ENCODE measurements at places on chromosomes 3 and 15. TPM values are rescaled to one million over a fixed set of nuclear protein-coding genes. Genes with fewer than 3 reads are reported as not detected.

- DNase-seq = peak; percentile 9
Measured at GRCh38 chr3:10273702-10274305, 18.9 kb downstream of the GHRL start.

- no peak for DNase-seq
Measured at GRCh38 chr3:196660381-196661166, 21.1 kb downstream of the NRROS start.

DNA sequence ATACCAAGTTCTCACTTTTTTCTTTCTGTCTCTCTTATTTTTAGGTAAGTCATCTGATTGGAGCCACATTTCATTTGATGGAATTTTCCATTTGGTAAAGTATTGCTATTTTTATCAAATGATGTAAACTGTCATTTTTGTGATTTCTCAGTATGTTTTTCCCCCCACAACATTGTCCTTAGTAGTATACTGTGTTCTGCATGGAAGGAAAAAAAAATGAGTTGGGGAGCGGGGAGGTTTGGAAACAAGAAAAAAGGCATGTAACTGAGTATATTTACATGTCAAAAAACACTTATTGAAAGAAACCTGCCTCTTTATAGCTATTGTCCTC lies 104.2 kb downstream of the FILIP1L start:
- DNase-seq = no peak

Gene LDHAL6B
- total RNA-seq = not detected

DNA sequence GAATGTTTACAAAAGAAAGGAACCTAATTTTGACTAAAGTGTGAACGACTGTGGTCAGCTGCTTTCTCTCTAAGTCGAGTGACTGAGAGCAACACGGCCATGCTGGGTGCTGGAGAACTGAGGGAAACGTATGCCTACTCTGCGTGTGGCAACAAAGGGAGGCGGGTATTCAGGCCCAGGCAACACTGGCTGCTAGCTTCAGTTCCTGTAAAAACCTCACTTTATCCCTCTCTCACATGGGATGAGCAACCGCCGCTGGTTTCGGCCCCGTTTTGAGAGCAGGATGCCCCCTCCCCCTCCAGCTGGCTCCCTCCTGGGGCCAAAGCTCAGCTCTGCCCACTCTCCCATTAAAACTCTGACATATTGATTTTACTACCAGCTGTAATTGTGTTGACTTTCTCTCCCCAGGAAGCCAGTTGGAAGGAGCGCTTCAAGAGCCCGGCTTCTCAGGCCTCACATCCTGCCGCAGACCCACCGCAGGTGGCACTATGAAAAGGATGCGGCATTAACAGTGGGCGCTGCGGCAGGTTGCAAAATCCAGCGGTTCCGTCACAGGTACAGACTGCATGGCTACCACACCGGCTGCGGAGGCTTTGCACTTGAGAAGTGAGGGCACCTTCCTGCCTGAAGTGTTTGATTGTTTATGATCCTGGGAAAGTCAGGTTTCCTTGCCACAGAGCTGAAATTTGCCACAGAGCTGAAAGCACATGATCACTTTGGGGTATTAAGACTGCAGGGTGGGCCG lies 12.7 kb downstream of the PLXND1 start:
- DNase-seq = peak; percentile 84

GRCh38 chr3:149186219-149186618 lies 35.4 kb downstream of the CP start:
- no peak for DNase-seq

GRCh38 chr3:51276046-51276445 lies 109.0 kb upstream of the MANF start:
- no peak for DNase-seq

GRCh38 chr3:3296979-3297381 lies 117.5 kb upstream of the CRBN start:
- DNase-seq = no peak

- peak; percentile 98 for DNase-seq
Measured at GRCh38 chr15:75335705-75336355, at the start of gene COMMD4. COMMD4 (plus strand) TSS chr15:75336063; CDS start chr15:75336090, 27 bp downstream.

DNA sequence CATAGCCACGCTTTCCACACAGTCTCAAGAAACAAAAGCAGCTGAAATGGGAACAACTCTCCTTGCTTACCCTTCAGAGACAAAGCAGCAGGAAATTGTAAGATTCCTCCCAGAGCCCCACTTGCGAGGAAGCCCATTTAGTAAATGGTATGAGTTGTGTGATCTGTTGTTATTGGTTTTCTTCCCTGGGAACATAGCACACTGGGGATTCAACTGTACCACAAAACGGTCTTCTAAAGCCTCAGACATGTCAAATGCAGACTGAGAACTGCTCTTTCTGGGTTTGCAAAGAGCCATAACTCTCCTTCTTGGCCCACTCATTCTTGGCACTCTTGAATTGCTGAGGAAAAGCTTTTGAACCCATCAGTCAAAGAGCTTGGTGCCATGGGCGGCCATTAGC lies 101.0 kb upstream of the COL8A1 start:
- no peak for DNase-seq

Gene PRSS50
- total RNA-seq = not detected

- DNase-seq = no peak
Measured at GRCh38 chr15:100196326-100197058, 145.3 kb downstream of the ADAMTS17 start.

GRCh38 chr3:32334675-32335074 lies 57.0 kb upstream of the CMTM7 start:
- no peak for DNase-seq

Gene SNUPN
- 20.9 TPM for total RNA-seq

Gene MKRN2OS
- not detected for total RNA-seq

GRCh38 chr15:35630985-35631384 lies 85.0 kb upstream of the DPH6 start:
- DNase-seq = no peak

Data from aorta (tissue), 5 donors.